ENCODE measurements at places on chromosomes 6 and 20.

DNA sequence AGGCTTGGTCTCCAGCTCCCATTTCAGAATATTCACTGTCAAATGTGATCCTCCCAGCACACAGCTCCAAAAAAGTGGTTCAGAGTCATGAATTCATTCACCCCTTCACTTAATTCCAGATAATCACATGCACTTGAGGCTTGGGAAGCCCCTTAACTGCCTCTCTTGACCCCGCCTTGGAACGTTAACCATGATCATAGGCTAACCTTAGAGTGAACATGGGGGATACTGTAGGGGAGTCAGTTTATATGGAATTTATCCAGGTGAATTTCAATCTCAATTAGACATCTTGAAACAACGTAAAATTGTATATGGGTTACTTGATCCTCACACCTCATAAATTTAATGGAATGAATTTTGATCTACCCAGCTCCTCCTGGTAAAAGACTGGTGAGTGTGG is 346.8 kb upstream of the ARID1B start:
- no peak for DNase-seq

DNA sequence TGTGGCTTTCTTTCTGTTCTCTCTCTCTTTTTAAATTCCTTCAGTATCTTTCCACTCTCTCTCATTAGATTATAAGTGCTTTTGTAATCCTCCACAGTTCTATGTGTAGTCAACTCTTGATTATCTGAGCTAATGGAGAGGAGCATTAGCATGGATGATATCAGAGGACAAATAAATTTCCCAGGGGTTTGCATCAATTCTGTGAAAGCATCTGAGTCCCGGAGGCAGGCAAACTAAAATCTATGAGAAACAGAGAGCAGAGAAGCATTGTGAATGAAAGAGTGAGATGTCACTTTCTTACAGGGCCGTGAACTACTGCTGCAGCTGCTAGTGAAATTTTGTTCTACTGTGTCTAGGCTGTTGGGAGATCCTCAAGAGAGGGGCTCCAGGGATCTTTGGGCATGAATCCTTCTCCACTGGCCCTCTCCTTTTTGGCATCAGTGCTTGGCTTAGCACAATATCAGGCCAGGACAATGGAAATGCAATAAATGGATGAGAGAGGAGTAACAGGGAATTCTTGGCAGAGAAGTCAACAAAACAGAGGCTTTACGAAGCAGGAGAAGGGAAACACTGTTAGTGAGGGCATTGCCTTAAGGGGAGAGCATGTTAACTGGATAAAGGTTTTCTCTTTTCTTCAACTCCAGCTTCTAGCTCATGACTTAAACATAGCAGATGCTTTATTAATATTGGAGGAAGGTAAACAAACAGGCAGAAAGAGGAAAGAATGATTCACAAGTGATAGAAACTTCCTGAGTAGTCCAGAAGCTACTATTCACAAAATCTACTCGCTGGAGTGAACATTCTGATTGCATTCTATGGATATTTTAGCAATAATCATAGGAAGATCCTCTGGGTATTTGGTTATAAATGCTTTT is 847.0 kb upstream of the MAP3K7 start:
- DNase-seq = no peak

GRCh38 chr6:107894809-107895396 is 63.1 kb downstream of the SEC63 start:
- DNase-seq = no peak

DNA sequence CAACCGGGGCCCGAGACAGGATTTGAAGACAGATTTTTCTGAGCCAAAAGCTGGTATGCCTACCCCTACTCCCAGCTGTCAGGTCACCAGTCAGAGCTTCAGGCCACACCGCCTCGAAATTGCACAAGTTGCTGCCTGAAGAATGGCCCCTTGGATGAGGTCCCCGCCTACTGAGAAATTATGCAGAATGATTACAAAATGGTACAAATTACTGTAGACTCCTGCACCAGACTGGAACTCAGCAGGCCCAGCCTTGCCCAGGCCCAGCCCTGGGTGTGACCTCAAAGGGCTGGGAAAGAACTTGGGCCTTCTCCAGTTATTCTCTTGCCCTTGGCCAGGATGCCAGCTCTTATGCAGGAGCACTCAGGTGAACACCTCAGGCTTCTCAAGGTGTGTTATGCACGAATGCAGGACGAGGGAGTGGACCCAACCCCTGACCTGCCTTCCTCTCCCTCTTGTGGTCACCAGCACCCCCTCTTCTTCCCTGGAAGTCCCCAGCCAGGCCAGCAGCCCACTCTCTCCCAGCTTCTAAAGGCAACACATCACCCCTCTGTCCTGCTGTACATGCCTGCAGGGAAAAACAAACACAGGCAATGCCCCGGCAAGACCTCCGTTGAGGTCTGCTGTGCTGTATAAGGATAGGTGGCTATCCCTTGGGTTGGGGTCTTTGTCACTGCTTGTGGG is 88.7 kb upstream of the NAA20 start:
- no peak for DNase-seq

- no peak for DNase-seq
These were observed 4.3 kb upstream of the LTA start for GRCh38 chr6:31567531-31568370.

DNA sequence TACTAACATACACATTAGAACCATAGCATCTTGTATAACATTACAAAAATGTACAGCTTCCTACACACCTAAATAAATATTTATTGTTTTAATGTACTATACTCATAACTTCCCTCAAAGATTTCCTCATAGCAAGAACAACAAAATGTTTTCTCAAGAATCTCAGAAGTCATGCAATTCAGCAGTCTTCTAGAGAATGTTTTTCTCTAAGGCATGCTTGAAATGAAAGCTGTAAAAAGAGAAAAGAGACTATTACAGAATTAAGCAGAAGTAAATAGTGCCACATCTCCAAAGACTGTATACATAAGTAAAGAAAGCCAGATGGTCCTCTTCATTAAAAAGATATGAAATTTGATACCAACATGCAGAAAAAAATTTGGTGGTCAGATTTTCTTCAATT is 672.2 kb downstream of the EPM2A start:
- no peak for DNase-seq

GRCh38 chr20:48094196-48094749 is 309.0 kb upstream of the SULF2 start:
- no peak for DNase-seq

GRCh38 chr6:99270826-99271225 is 78.6 kb downstream of the FAXC start:
- DNase-seq = no peak

DNA sequence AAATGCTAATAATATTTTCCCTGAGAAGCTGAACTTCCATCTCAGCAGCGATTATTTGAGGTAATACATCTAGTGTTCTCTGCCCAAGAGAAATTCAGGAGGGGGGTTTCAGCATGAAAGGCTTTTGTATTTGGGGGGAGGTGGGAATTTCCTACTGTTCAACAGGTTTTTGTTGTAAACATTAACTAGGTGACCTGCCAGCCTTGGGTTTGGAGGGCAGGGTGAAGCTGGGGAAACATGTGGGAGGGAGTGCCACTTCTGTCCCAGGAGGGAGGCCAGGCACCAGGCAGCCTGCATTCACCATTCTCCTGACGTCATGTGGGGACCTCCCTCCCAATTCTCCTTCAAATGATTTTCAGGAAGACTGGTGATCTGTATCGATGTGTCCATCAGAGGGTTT is 37.7 kb upstream of the PKHD1 start:
- no peak for DNase-seq

DNA sequence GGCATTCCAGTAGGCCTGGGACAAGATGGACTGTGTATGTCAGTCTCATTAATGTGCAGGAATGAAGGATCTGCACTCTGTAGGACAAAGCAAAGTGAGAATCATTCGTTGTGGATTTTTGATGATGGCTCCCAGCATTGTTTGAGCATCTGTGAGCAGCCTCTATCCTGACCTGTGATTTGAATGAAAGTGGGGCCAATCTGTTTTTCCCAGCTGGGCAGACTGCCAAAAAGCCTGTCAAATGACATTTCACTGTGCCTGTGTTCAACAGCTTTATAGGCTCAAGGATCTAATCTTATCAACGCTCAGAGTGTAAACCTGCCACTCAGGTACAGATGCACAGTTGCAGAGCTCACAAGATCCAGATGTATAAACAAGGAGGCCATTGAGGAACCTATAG is 86.7 kb upstream of the SYNDIG1 start:
- no peak for DNase-seq

- no peak for DNase-seq
These were observed 526.0 kb downstream of the UTRN start for GRCh38 chr6:144811140-144811539.

GRCh38 chr6:107989166-107990094 is 31.4 kb upstream of the SEC63 start:
- DNase-seq = no peak

DNA sequence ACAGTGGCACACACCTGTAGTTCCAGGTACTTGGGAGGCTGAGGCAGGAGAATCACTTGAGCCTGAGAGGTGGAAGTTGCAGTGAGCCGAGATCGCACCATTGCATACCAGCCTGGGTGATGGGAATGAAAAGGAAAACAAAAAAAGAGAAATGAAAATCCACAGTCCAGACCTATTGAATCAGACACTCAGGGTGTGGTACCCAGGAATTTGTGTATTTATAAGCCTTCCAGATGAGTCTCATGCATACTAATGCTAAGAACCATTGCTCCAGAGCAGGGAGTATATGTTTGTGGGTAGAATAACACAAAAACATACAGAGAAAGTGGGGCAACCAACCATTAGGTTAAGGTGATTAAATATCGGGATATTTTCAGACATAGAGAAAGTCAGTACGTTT is 36.1 kb upstream of the PLCB4 start:
- DNase-seq = no peak

GRCh38 chr6:3321875-3322274 is 63.1 kb downstream of the PSMG4 start:
- DNase-seq = no peak

DNA sequence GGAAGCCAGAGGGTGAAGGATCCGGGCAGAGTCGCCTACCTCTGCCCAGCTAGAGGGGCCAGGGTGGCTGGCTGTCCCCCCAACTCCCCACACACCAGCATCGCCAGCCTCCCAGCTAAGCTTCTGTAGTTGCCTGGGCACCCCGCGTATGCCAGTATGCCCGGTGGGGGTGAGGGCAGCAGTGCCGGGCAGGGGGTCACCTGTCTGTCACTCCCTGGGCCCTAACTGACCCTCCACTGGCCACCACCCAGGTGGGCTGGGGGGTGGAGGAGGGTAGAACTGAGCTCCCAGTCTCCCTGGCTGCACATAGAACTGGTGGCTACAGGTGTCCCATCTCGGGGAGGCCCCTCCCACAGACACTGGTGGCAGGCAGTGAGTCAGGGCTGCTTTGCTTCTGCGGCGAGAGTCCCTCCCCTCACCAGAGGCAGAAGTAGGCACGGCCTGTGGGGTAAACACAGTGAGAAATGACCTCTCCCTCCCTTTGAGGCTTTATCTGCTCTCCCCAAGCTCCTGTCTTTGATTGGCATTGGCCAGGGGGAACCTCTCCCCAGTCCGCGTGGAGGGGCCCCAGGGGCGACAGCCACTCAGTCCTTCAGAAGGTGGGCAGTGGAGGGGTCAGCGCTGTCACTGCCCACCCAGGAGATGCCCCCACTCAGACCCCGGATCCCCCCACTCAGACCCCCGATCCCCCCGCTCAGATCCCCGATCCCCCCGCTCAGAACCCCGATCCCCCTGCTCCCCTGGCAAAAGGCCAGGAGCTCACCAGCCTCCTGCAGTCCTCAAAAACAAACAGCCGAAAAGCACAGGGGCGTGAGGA is 2.5 kb downstream of the NTSR1 start:
- no peak for DNase-seq

GRCh38 chr6:41813956-41814355 is 26.5 kb downstream of the TOMM6 start:
- no peak for DNase-seq

DNA sequence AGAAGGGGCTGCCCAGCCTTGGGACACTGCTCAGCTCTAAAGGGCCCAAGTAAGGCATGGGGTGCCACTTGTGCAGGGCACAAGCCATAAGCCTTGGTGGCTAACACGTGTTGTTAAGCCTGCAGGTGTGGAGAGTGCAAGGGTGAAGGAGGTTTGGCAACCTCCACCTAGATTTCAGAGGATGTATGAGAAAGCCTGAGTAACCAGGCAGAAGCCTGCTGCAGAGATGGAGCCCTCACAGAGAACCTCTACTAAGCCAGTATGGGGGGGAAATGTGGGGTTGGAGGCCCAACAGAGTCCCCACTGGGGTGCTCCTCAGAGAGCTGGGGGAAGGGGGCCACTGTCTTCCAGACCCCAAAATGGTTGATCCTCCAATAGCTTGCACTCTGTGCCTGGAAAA is 32.6 kb downstream of the SERINC1 start:
- DNase-seq = no peak

DNA sequence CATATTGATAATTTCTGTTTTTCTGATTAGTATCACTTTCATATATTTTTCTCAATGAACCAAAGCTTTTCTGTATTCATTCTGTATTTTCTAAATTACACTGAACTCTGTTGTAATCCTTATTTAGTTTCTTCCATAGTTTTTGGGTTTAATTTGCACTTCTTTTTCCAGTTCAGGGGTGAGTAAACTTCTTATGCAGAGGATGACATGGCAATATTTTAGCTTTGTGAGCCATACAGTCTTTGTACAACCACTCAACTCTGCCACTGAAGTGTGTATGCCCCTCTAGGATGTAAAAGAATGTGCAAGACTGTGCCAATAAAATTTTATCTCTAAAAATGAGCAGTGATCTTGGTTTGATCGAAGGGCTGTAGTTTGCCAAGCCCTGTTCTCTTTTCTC is 239.0 kb upstream of the CITED2 start:
- DNase-seq = no peak

Measured in iPS-NIHi11 (cell line).